ENCODE measurements at places on chromosomes 11 and 22.

GRCh38 chr22:50218996-50219727, 18.4 kb downstream of the SELENOO start:
- DNase-seq, result peak; percentile 96

GRCh38 chr11:112382561-112382960, 121.9 kb upstream of the PLET1 start:
- DNase-seq, result no peak

DNA sequence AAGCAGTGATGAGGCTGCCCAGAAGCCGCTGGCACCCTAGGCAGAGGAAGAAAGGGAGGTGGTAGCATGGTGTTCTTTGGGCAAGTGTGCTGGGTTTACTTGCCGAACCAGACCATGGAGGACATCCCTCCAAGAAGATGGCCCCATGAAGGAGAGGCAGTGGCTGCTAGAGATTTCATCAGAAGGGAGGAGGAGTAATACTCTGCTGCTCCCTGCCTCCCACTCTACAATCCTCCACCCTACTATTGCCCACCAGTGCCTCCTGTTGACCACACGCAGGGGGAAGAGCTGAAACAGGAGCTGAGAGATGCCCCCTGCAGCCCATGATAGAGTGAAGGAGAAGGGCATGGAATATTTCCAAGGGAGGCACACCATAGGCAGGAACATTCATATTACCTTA, 51.0 kb upstream of the PRSS23 start:
- peak; percentile 30 for DNase-seq

DNA sequence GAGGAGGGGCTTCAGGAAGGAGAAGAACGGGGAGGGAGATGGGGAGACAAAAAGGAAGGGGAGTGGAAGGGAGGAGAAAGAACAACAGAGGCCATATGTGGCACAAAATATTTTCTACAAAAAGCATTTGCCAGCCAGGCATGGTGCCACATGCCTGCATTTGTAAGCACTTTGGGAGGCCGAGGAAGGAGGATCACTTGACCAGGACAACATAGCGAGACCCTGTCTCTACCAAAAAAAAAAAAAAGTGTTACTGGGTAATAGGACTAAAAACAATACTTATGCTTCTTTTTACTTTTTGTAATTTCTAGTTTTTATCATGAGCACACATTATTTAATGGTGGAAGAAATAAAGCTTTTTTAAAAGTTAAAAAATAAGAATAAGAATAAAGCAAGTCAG, 5.3 kb downstream of the FAM168A start:
- no peak for DNase-seq

- no peak for DNase-seq
These were observed 1.5 kb downstream of the SYT12 start for GRCh38 chr11:67024410-67024809.

GRCh38 chr11:36002196-36002595, 58.3 kb downstream of the LDLRAD3 start:
- no peak for DNase-seq

DNA sequence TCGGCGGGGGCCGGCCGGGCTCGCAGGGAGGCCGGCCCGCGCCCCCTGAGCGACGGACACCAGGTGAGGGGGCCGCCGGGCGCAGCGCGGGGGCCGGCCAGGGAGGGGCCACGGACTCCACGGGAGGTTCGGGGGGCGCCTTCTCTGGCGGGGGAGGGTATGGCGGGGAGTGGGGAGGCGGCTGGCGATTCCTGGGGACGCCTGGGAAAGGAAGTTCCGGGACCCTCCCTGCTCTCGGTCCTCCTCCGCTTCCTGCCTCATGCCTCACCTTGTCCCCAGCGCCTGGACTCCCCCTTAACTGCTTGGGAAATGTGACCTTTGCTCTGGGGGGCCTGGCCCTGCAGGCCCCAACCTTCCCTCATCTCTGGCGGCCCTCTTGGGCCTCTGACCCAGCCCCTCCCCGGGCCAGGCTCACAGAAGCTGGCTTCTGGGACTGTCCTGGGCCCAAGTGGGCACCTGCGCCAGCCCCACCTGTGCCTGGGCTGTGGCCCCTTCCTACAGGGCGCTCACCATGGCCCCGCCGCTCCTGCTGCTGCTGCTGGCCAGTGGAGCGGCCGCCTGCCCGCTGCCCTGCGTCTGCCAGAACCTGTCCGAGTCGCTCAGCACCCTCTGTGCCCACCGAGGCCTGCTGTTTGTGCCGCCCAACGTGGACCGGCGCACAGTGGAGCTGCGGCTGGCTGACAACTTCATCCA, 516 bp downstream of the LRFN4 start:
- peak; percentile 60 for DNase-seq

DNA sequence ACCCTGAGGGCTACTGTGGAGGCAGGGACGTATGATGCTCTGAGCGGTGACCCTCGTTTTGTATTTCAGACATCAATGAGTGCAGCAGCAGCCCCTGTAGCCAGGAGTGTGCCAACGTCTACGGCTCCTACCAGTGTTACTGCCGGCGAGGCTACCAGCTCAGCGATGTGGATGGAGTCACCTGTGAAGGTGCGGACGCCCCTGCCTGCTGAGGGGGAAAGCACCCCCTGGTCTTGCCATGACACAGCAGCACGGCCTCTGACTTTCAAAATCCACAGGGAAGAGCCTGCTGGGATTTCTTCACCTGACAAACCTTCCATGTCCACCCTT, 44.3 kb downstream of the FBLN1 start:
- no peak for DNase-seq

- no peak for DNase-seq
These were observed 6.4 kb upstream of the CCDC86 start for GRCh38 chr11:60835534-60835846.

DNA sequence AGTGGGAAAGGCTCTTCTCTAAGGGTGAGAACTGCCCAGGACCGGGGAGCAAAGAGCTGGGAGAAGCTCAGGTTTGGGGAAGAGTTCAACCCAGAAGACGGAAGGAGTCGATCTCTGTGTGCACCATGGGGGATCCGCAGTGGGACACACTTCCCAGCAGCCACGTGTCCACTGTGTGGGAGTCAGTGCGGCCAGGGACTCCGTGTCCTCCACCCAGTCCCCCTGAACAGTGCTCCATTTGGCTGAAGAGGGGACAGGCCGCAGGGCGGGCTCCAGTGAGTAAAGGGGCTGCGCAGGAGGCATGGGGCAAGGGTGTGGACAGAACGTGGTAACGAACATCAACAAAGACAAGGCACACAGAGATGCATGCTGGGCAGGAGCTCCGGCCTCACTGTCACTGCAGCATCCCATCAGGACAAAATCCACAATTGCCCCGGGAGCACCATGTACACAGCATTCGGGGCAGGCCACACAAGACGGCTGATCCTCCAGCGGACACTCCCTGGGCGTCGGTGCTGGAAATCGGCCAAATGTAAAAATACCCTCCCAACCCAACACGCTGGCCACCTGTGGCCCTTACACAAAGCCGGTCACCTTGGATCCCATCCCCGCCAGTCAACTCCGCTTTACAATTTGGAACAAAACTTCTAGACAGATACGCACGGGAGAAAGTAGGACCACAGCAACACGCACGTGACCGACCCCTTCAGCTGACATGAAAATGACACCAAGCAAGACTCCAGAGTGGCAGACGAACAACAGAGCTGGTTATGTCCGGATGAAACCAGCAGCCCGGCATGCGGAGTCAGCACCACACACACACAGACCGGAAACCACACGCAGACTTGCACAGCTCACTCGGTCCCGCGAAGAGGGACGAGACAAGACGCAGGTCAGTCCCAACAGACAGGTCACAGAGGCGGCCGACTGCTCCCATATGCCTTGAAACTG, 366.8 kb downstream of the SHANK2 start:
- DNase-seq, result no peak

- DNase-seq, result no peak
These were observed 1.1 kb upstream of the APOBEC3F start for GRCh38 chr22:39039306-39040126.

DNA sequence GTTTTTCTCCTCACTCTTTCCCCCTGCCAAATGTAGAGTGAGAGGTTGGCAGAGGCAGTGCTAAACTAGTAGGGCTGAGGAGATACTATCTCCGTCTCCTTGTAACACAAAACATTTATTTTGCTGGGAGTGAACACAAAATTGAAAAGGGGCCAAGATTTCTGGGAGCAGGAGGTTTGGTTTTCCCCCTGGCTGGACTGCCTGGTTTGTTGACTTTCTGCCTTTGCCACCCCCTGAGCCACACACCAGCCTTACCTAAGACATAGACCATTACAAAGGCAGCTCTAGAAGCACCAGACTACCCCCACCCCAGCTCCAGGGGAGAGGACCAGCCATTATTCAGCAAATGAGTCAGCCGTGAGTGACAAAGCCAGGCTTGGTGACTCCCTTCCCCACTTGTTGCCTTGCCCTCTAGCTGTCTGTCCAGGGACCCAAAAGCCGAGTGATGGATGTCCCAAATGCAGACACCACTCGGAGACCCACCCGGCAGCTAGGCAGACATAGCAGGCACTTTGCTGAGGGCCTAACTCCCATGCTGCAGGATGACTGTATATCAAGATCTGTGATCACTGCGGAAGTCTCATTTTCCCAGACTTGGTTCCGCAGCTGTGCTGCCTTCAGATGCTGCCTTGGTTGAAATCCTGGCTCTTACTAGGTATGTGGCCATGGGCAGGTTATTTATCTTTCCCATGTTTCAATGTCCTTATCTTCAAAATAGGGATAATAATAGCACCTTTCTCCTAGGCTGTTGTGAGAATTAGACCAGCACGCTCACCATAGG, 17.7 kb upstream of the CDON start:
- peak; percentile 44 for DNase-seq

- peak; percentile 81 for DNase-seq
These were observed 818.6 kb downstream of the FAM181B start for GRCh38 chr11:81915045-81915444.

GRCh38 chr22:47632701-47633100, 870.3 kb downstream of the TBC1D22A start:
- DNase-seq, result no peak

- DNase-seq, result no peak
These were observed 238.9 kb downstream of the NTM start for GRCh38 chr11:131609337-131609736.

DNA sequence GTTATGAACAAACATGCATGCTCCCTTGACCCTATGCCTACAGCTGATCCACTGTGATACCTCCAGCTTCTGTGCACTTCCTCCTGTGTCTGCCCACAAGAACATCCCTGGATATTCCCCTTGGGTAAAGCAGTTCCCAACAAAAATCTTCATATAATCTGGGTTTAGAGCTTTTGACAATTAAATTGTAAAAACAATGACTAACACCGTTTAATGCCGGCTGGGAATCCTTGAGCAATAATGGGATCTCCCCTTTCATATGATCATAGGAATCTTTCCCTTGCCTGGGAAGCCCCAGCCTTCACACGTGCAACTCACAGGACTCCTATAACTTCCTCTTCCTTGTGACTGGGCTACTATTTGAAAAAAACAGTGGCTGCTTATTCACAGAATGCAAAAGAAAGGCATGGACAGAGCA, 6.3 kb upstream of the ZC3H12C start:
- DNase-seq, result no peak

DNA sequence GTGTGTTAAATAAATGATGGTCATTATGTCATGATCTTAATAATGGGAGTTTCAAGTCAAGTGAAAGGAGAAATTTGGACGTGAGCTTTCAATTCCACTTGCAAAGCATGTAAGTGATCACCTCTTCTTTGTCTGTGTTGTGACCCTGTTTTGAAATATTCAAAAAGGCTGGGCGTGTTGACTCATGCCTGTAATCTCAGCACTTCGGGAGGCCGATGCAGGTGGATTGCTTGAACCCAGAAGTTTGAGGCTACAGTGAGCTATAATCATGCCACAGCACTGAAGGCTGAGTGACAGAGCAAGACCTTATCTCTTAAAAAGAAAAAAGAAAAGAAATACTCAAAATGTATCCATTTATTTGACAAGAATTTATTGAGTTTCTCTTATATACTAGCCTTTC, 32.9 kb upstream of the EED start:
- DNase-seq, result no peak

- DNase-seq, result no peak
These were observed 17.5 kb downstream of the CTTN start for GRCh38 chr11:70415642-70416395.

DNA sequence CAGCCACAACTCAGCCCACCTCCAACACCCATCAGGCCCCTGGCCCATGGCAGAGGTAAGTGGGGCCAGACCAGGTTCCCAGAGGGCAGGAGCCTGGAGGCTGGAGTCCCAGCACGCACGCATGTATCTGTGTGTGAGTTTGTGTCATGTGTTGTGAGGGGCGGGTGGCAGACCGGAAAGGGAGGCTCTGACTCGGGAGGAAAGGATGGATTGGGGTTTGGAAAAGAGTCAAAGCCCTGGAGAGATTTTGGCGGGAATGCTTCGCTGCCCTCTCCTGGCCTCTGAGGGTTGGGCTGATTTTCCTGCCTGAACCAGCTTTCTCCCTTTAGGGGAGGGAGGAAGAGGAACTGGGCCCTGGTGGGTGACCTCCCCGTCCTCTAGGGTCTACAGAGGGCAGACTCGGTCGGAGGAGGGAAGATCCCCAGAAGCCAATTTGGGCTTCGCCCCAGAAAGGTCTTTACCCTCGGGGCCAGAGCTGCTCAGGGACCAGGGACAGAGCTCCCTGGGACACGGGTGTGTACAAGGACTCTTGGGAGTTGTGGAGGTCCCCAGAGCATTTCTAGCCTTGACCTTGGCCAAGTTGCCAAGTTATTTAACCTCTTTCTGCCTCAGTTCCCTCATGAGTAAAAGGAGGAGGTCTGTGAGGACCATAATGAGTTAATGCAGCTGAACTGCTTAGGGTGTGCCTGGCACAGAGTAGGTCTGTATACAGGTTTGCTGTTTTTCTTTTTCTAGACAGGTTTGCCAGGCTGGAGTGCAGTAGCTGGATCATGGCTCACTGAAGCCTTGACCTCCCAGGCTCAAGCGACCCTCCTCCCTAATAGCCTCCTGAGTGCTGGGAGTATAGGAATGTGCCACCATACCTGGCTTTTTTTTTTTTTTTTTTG, 6.9 kb downstream of the C11orf68 start:
- peak; percentile 74 for DNase-seq

- DNase-seq, result peak; percentile 10
These were observed 19.8 kb upstream of the ABCC8 start for GRCh38 chr11:17496406-17496805.

GRCh38 chr11:7448201-7448600, 37.1 kb upstream of the OLFML1 start:
- no peak for DNase-seq

GRCh38 chr22:36860821-36861659, at the start of gene NCF4:
TSS of gene NCF4 (plus strand) at chr22:36861006. CDS start at chr22:36861172, 166 bp downstream.
- DNase-seq, result no peak

DNA sequence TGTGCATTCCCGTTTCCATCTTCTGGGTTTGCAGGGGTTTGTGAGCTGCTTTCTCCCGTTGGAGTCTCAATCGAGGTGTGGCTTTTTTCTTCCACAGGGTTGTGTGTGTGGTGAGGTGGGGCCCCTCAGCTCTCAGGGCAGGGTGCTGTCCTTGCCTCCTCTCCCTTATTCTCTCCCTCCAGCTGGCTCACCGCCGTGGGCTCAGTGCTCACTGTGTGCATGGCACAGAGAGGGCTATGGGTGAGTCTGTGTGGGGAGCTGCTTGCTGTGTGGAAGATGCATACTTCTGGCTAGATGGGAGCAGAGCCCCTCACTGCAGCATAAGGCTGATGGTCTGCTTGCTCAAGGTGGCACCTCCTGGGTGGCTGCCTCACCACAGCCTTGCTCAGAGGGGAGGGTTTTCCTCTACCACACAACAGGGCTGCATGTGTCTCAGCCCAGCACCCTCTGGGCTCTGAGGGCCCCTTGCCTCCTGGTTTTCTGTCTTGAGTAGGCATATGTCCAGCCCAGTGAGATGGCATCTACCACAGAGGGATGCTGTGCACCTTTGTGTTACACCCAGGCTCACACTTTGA, 203.1 kb upstream of the B3GAT1 start:
- DNase-seq, result no peak
